ENCODE measurements at places on chromosomes 11 and 22. TPM values are rescaled to one million over a fixed set of nuclear protein-coding genes. Genes with fewer than 3 reads are reported as not detected.

Gene CFAP300
- not detected for total RNA-seq

Gene NLRP14
- total RNA-seq: not detected

Gene OR2D2
- not detected for total RNA-seq

Gene BDNF
- 0.33 TPM for total RNA-seq

Gene PIK3IP1
- total RNA-seq: 38.1 TPM

Gene CHRNA10
- 0.43 TPM for total RNA-seq

Gene APOA1
- not detected for total RNA-seq

Gene OR8G5
- not detected for total RNA-seq

Gene SLC36A4
- total RNA-seq: 7.2 TPM

Gene KCNJ5
- not detected for total RNA-seq

Gene PNPLA2
- total RNA-seq: 45.8 TPM

Gene IGLL5
- not detected for total RNA-seq

Gene OOSP2
- not detected for total RNA-seq

Gene OLFML1
- 0.09 TPM for total RNA-seq

Gene CRYBB2
- total RNA-seq: not detected

Measured in dermis lymphatic vessel endothelial cell (primary cell).